ENCODE measurements at places on chromosomes 2 and 18.
A peak's percentile ranks its signal among the peaks of the same experiment; 100 is the strongest.

DNA sequence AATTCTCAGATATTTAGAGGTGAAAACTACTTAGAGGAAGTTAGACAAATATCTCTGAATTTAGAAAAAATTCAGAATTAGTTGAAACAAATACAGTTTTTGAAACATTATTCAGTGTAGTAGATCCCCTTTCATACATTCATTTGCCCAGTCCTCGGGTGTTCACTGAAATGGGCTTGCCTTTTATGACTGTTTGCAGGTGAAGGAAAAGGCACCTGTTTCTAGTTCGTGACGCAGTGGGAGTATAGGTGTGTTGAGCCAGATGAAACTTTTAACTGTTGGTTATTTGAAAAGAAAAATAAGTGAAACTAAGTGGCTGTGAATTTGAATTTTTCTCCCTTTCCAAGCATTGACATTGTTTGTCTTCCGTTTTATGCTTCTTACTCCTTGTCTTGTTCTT, 28.9 kb downstream of the TMEFF2 start:
- no peak for DNase-seq

DNA sequence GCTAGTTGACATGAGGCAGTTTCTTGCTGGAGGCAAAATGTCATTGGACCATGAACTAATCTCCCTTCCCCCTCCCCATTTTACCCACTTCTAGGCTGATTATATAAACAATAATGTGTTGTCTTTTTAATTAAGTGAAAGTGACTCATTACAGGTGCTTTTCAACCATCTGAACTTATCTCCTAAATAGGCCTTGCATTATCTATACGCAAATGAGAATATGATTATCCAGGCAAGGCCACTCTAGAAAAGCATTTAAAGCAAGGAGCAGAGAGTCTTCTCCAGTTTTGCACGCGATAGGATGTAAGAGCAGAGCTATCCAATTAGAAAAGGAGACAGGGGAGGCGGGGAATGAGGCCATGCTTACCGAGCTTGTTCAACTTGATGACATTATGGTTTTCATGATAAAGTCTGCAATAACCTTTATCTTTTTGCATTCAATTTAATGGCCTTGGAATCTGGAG, 286.1 kb upstream of the SIX3 start:
- DNase-seq: no peak

GRCh38 chr2:201969241-201969937, 64.3 kb upstream of the FZD7 start:
- DNase-seq: no peak

DNA sequence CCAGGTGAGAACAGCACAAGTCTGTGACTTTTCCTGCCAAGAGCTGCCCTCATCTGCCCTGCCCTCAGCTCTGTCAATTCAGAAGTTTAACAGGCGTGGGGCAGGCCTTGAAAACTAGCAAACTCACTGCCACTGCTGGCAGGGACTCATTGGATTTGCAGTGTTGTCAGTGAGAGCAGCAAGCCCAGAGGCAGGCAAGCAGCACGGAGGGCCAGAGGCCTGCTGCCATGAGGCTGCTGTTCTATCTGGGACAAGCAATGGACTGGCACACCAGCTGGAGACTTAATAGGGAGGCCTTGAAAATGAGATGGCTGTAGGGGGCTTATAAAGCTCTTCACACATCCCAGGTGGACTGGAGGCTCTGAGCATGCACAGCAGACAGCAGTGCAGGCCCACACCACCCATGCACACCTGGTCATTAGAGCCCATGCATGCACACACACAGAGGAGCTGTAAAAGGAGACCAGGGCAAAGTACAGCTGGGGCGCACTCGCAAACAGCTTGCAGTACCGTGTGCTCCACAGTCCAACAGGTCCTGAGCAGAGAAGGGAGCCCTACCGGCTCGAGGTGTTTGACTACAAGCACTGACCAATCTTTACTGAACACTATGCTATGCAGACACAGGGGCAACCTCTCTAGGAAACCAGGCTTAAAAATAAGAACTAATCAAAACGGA, 28.7 kb downstream of the MGAT4A start:
- DNase-seq: no peak

- no peak for DNase-seq
These were observed 22.8 kb upstream of the DNAH6 start for GRCh38 chr2:84493514-84493913.

GRCh38 chr2:33665039-33665438, 65.9 kb upstream of the FAM98A start:
- no peak for DNase-seq

- DNase-seq: peak; percentile 44
These were observed 25.2 kb downstream of the MYCN start for GRCh38 chr2:15965564-15966019.

- no peak for DNase-seq
These were observed 83.8 kb upstream of the ACVR2A start for GRCh38 chr2:147760984-147761383.

- DNase-seq: no peak
These were observed 69.5 kb upstream of the TGIF1 start for GRCh38 chr18:3380384-3380961.

- DNase-seq: no peak
These were observed 1244.7 kb upstream of the ZEB2 start for GRCh38 chr2:145764631-145765030.

GRCh38 chr2:48161628-48162027, 255.3 kb upstream of the FBXO11 start:
- no peak for DNase-seq

DNA sequence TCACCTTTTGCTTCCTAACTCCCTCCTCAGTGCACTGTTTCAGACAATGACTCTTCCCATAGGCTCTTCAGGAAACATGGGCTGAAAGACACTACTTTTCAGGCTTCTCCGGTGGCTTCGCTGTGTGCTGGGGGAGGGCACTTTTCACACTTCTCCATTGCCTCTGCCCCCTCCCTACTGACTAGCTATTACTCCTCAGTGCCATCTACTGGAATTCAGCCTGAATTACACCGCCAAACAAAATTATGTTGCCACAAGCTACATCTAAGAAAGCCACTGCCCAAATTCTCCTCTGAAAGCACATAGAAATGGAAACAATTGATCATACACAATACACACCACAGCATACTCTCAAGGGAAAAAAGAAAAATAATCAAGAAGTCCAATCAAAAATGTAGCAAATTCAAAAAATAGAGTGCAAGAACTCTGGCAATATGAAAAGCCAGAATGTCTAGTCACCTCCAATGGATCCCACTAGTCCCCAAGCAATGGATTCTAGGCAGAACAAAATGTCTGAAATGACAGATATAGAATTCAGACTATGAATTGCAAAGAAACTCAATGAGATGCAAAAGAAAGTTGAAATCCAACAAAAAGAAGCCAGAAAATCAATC, 1139.4 kb upstream of the GYPC start:
- DNase-seq: no peak

DNA sequence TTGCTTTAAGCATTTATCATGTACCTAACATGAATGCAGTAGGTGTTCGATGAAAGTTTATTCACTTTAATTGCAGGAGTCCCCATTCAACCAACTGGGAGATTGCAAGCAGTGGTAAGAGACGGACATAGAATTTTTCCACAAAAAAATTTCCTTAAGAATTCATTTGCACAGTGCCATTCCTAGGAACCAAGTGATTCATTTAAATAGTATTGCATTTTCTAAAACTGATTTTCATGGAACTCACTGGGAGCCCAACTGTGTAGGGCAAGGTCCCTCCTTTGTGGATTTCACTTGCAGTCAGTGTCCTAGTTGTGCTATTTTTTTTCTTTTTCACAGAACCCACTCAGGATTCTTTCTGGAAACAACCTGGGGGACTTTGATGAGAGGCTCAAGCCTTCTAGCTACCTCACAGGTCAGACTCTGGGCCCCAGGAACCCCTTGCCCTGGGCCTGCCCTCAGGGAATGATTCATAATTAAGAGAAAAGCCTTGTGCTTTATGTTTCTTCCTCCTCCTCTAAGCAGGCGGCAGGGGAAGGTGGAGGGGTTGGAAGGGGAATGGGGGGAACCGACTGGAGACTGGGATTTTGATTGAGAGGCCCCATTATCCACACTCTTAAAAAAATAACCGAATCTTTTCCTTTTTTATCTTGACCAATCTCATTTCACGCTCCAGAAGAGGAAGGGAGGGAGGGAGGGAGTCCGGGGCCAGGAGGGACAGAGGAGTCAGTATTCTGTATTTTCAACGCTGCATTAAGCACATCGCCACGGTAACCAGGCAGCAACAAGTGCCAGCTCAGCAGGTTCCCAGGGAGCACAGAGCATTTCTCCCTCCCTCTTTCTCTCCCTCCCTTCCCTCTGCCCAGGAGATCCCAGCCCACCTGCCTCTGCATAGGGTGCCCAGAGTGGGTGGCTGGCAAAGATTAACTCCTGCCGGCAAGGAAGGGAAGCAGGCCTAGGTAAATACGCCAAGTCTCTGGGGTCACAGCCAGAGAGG, 51.8 kb downstream of the PSD4 start:
- DNase-seq: no peak

- no peak for DNase-seq
These were observed 163.8 kb downstream of the ETAA1 start for GRCh38 chr2:67560771-67561456.

DNA sequence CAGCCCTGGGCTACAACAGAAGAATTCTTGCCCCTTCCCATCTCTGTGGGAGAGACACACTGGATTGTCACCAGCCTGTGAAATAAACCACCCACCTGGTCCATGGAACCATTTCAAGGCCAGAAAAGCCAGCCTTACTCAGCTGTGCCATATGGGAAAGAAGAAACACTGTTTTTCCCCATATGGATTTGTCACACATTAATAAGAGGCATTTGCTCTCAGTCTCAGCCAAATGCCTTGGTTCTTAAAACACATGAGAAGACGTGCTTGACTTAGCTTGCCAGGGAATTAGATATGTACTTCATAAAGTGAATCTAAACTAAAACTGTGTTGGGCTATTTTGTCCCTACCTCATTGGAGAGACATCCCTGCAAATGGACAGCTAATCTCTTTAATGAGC, 308.6 kb upstream of the TNP1 start:
- DNase-seq: no peak

- DNase-seq: no peak
These were observed 869.4 kb upstream of the ID2 start for GRCh38 chr2:7812231-7812995.

DNA sequence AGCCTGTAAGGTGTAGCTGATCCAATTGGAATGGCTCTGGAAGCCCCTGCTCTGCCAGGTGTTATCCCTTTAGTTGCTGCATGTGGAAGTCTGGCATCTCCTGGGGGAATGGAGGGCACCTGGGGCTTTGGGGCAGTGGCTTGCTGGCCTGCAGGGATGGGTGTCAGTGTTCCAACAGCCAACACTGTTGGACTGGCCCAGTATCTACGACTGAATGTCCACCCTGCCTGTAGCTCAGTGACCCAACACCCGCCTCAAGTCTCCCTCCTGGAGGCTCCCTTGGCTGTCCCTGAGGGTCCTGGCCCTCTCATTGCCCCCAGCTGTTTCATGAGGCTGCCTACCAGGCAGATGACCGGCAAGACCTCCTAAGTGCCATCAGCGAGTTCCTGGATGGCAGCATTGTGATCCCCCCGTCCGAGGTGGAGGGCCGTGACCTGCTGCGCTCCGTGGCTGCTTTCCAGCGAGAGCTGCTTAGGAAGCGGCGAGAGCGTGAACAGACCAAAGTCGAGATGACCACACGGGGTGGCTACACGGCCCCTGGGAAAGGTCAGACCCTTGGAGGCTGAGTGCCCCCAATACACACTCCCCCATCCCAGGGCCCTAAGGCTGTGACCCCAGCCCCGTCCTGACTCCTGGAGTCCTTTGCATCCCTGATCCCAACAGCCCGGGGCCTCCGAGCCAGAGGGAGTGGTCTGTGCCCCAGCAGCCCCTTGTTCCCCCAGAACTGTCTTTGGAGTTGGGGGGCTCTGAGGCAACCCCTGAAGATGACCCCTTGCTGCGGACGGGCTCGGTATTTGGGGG, 7.7 kb downstream of the SLC4A3 start:
- no peak for DNase-seq

- DNase-seq: no peak
These were observed 11.5 kb downstream of the TEX44 start for GRCh38 chr2:231604101-231604684.

- no peak for DNase-seq
These were observed 5.7 kb downstream of the C2orf80 start for GRCh38 chr2:208183972-208184705.

DNA sequence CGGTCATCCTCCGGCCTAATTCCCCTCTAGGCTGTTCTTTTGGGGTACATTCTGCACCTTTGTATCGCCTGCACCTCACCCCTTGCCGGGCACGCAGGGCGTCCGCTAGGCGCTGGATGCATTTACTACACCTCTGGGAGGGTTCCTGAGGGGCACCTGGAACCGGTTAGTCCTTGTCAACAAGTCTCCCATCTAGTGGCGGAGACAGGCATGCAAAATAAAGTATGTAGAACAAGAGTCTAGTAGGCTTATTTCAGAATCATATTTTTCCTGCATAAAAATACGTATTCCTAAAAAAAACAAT, 705 bp upstream of the TEX261 start:
- DNase-seq: peak; percentile 75

GRCh38 chr2:21229302-21229701, 105.5 kb downstream of the TDRD15 start:
- DNase-seq: no peak

DNA sequence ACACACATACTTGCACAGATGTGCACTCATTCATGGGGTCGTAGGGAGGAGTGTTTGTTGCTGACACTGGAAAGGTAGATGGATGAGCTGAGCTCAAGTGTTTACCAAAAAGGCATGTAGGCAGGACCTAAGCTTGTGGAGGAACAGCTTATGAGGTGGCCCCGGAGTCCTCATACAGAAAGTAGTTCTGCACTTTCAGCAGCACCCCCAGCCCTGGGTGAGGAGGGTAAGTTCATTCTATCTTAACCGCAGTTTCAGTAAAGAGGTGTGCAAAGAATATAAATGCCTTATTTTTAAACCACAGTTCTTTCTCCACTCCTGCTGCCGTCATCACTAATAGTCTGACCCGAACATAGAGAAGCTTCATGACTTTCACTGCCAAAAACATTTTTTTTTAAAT, 31.7 kb upstream of the RNF152 start:
- DNase-seq: no peak

GRCh38 chr18:1361936-1362335, 457.3 kb downstream of the ADCYAP1 start:
- no peak for DNase-seq

GRCh38 chr2:158753641-158754611, 41.2 kb upstream of the DAPL1 start:
- DNase-seq: peak; percentile 29

DNA sequence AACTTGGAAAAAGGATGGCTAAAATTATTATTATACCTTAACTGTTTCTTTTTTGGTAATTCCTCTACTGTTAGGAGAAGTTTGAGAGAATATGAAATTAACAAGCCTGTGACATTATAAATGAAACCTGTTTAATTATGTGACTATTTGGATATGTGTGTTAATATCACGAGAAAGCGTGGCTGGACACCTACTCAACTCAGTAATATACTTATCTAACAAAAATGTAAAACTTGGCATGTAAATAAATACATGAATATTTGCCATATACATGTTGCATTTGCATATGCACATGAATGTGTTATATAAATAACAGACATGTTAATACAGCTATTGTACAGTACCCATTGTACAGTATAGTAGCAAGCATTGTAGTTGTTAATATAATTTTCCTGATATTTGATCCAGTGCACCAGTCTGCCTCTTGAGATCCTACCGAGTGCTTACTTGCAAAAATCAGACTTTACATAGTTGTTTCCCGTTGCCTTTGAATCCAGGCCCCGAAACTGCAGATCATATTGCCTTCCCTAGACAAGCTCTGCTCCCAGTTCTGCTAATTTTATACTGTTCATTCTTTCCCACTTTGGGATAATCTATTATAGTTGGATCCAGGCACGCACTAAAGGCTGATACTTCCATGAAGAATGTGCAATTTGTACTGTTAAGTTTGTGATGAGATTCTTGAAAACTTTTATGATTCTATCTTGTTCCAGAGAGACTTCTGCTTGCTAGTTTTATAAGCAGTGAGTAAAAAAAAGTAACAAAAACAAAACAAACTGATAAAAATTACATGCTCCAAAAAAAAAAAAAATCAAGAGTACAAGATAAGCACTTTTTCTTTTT, 395.6 kb downstream of the ARHGAP15 start:
- no peak for DNase-seq
